ENCODE measurements at places on chromosomes 2 and 18.

- DNase-seq: no peak
Observed at GRCh38 chr2:237686659-237687136, 59.3 kb downstream of the LRRFIP1 start.

GRCh38 chr18:51110073-51110797 lies 80.2 kb downstream of the SMAD4 start:
- peak; percentile 35 for DNase-seq

GRCh38 chr18:44651478-44651877 lies 29.2 kb upstream of the SETBP1 start:
- no peak for DNase-seq

GRCh38 chr2:160324161-160324800 lies 124.2 kb upstream of the ITGB6 start:
- no peak for DNase-seq

DNA sequence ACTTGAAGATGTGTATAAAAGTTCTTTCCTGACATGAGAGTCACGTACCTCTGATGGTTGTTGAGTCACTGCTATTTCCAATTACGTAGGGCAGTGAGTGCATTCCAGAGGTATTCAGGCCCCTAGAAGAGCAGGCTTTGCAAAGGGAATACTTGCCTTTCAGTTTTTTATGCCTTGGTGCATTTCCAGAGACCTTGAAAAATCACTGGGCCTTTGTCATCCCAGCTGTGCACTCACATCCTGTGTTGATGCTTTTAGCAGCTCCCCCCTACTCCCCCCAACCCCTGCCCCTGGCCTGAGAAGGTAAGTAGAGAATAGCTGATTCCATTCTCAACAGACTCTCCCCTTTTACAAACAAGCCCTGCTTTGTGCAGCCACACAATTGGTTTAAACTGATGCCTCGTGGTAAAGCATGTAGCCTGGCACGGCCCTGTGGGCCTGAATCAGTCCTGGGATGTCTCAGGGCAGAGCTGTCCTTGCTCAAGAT lies 174.2 kb downstream of the PRPF40A start:
- DNase-seq: no peak

DNA sequence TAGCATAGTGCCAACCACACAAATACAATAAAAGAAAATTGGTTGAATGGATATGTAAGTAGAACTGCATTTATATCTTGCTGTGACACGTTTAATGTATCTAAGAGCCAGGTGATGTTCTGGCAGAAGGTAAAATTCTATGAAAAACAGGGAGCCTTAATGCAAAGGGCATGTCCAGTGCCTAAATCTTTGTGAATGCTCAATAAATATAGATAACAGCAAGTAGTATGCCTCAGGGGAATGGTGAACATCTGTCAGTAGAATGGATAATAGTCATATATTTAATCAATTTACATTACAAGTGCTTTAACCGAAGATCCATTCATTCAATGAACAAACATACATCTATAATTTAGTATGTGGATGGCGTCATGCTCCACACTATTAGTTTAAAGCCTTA lies 43.7 kb upstream of the NYAP2 start:
- DNase-seq: no peak

DNA sequence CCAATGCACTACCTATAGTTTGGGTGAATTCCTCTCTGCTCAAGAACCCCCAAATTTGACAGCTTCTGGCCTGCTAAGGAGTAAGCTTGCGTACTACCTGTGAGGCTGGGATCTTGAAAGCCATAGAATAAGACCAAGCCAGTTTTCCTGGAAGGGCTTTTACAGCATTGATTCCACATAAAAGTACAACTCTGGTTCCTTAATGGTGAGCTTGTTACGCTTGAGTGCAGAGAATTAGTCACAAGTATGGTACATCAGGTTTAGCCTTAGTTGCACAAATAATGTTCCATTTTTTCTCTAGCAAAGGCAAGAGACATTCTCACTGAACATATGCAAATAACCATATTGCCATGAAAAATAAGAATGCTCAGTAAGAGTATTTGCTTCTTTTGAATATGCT lies 39.1 kb upstream of the STK39 start:
- no peak for DNase-seq

- DNase-seq: no peak
Observed at GRCh38 chr2:30653847-30654246, 153.4 kb downstream of the CAPN13 start.

DNA sequence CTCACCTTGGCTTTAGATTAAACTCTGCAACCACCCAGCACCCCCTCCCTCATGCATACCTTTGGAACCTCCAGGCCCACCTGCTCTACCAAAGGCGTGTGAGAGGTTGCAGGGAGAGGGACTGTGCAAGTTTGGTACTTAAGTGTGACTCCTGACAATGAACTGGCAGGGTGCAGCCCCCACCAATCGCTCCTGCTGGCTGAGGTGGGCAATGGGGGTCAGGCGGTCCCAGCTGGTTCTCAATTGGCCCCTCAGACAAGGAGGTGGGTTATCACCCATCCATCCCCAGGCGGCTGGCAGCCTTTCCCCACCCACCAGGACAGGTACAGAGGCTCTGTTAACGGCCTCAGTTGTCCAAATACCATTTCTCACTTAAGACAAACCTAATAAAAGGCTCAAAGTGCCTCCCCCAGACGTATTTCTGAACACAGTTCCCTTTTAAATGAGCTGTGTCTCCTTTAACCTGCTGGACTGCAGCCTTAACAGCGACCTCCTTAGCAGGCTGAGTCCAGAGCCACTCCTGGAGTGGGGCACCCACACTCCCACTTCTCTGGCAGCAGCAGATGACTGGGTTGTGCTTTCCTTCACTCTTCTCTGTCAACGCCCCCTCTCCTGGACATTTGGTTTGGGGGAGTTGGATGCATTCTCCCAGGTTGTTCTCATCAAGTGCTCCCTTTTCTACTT lies 169.2 kb upstream of the SMAD2 start:
- DNase-seq: no peak

GRCh38 chr2:197498235-197498936 lies 1.3 kb downstream of the HSPD1 start:
- no peak for DNase-seq

- no peak for DNase-seq
Observed at GRCh38 chr18:77002496-77002895, 130.1 kb downstream of the MBP start.

- no peak for DNase-seq
Observed at GRCh38 chr2:12970861-12971260, 254.1 kb downstream of the TRIB2 start.

DNA sequence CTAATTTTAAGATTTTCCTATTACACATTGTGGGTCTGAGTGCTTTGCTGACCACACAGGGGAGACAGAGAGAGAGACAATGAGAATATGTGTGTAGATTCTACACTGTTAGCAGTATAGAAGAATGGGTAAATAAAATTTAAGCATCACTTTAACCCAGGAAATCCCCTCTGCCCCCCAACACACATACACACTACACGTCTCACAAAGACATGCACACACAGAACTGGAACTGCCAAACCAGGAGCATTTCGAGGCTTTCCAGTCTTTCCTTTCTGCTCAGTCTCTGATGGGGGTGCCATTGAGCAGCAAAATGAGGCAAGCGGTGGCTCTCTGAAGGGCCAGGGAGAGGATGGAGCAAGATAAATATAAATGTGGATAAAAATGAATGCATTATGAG lies 2.5 kb downstream of the MERTK start:
- no peak for DNase-seq

GRCh38 chr2:151961558-151961957 lies 133.3 kb upstream of the ARL5A start:
- DNase-seq: no peak

GRCh38 chr2:229179628-229180027 lies 91.5 kb downstream of the PID1 start:
- no peak for DNase-seq

DNA sequence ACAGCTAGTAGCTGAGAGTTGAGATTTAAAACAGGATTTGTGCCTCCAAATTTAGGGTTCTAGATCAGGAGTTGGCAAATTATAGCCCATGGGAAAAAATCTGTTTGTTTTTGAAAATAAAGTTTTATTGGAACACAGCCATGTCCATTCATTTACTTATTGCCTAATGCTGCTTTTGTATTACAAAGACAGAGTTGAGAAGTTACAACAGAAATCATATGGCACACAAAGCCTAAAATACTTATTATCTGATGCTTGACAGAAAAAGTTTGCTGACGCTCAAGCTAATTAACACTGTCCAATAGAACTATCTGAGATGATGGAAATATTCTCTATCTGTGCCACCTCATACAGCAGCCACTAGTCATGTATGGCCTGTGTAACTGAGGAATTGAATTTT lies 229.1 kb upstream of the RASGRP3 start:
- DNase-seq: no peak

- DNase-seq: no peak
Observed at GRCh38 chr18:78595453-78595852, 384.2 kb upstream of the SALL3 start.

GRCh38 chr2:46173636-46174250 lies 123.5 kb upstream of the EPAS1 start:
- DNase-seq: no peak

GRCh38 chr2:157305723-157306110 lies 19.9 kb downstream of the ERMN start:
- no peak for DNase-seq

DNA sequence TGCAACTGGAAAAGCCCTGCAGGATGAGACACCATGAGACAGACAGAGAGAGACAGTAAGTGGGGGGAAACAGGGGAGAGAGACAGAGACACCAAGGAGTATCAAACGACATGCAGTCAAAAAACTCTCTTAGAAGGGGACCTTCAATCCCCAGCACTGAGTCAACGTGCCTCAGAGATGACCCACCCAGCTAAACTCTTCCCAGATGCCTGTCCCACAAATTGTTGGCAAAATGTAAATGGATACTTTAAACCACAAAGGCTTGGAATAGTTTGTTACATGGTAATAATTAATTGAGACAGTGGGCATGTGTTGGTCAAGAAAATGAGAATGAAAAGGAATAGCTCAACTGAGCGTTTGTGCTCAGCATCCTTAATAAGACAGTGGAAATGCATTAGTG lies 98.3 kb downstream of the GRB14 start:
- no peak for DNase-seq

GRCh38 chr2:16255120-16255519 lies 314.8 kb downstream of the MYCN start:
- no peak for DNase-seq

GRCh38 chr2:152415231-152415642 lies 80.3 kb downstream of the FMNL2 start:
- DNase-seq: no peak

- no peak for DNase-seq
Observed at GRCh38 chr2:78992807-78993517, 32.5 kb upstream of the REG3G start.

DNA sequence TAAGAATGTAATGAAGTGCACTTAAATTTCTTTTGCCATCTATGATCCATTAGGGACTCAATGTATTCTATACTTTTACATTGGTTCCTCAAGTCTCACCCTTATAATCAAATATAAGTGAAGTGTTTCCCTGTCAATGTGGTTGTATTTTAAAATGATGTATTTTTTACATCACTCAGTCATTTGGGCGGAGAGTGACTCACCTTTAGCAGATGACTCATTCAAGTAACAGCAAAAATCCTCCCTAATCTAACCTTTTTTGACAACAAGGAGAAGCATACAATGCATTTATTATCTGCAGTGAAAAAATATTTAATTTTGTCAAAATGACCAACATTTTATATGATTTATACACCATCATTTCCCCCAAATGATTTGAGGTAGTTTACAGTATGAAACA lies 94.4 kb downstream of the FANCL start:
- DNase-seq: no peak

- no peak for DNase-seq
Observed at GRCh38 chr2:239596253-239596652, 195.4 kb upstream of the HDAC4 start.

DNA sequence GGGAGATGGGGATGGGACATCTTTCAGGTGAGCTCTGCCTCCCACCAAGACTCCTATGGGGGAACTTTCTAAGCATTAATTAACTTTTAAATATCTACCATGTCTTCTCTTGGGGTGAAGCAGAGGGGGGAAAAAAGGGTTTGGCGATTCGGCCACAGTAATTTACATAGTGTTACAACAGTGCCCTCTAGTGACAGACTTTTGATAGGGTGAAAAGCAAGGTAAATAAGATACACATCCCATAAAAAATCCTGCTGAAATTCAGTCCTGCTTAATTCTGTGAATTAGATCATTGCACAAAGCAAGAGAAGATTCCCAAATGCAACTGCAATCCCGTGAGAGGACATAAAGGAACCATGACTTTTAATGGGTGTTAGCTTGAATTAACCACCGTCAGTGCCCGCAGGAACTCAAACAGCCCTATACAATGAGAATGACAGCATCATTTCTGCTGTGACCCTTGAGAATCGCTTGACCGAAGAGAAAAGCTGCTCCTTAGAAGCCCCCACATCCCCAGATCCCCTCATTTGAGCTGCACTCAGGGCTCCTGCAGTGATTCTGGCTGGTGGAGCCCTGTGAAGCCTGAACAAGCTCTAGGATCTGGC lies 32.8 kb downstream of the FAM124B start:
- no peak for DNase-seq

DNA sequence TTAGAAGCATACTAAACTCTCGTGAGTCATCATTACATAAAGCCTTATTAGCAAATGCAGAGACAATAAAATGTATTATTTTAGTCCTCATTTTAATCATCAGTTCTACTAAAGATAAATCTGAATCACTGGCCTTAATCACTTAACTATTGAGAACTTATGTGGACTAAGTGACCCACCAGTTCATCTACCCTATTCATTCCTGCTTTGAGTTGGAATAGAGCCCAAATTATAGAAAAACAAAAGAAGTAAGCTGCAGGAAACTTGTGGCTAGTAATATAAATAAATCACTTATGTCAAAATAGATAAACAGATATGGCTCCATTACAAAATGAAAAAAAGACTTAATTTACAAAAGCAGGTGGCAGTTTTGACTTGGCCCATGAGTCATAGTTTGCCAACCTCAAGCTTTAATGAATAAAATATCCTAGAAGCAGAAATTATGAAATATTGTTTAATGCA lies 851.8 kb upstream of the CRIM1 start:
- no peak for DNase-seq

- no peak for DNase-seq
Observed at GRCh38 chr2:6471419-6471818, 394.3 kb downstream of the CMPK2 start.

DNA sequence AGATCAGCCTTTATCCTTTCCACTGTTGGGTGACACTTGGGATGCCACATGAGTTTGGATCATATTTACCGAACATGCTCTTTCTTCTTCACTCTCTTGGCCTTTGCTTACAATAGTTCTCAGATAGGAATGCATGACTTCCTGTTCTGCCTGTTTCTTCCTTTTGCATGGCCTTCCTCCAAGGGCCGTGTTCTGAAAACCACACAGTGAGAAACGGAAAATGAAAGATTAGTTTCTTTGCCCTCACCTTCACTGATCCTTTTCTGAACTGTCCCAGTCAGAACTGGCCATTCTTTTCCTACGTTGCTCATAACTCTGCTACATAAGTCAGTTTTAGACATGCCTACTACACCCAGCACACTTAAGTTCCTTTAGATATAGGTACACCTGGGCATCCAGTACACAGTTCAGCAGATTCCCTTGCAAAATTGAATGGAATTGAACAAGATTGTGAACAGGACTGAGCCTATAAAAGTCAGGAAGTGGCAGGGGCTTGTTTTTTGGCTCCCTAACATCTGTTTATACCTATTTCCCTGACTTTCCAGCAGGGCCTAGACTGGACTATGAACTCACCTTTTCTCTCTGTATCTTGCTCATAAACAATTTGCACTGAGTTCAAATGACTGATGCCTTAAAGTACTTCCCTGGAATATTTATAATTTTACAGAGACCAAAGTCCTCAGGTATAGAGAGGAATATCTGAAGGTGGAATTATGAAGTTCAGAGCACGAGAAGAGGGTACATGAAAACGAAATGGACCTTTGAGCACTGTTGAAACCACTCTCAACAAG lies 186.4 kb upstream of the ST6GAL2 start:
- no peak for DNase-seq

- no peak for DNase-seq
Observed at GRCh38 chr2:111134055-111134454, 13.3 kb downstream of the BCL2L11 start.

Measured in stimulated activated naive CD4-positive, alpha-beta T cell (primary cell).